Tibial nerve (tissue), 4 donors: ENCODE measurements at places on chromosomes 16 and 17.
A peak's percentile ranks its signal among the peaks of the same experiment; 100 is the strongest.

DNA sequence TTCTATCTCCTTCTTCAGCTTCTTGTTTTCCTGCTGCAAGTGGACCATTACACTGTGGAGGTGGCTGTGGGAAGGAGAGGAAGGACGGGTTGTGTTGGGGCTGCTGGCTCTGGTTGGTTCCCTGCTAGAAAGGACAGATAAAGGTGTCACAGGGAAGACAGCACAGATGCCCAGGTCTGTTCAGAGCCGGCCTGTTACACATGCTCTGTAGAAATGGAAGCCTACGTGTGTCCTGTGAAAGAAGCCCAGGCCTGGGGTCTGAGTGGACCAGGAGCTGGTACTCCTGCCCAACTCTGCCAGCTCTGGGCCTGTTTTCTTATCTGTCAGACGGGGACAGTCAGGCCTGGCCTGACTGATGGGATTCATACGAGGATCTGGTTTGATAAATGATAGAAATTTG is 26.4 kb downstream of the DHX38 start:
- DNase-seq = no peak

GRCh38 chr17:77738751-77739531 is 219.6 kb upstream of the TNRC6C start:
- peak; percentile 52 for DNase-seq

- DNase-seq = no peak
Observed at GRCh38 chr17:63928966-63929695, 3.0 kb downstream of the CD79B start.

GRCh38 chr16:47613251-47613650 is 152.1 kb downstream of the PHKB start:
- DNase-seq = no peak

DNA sequence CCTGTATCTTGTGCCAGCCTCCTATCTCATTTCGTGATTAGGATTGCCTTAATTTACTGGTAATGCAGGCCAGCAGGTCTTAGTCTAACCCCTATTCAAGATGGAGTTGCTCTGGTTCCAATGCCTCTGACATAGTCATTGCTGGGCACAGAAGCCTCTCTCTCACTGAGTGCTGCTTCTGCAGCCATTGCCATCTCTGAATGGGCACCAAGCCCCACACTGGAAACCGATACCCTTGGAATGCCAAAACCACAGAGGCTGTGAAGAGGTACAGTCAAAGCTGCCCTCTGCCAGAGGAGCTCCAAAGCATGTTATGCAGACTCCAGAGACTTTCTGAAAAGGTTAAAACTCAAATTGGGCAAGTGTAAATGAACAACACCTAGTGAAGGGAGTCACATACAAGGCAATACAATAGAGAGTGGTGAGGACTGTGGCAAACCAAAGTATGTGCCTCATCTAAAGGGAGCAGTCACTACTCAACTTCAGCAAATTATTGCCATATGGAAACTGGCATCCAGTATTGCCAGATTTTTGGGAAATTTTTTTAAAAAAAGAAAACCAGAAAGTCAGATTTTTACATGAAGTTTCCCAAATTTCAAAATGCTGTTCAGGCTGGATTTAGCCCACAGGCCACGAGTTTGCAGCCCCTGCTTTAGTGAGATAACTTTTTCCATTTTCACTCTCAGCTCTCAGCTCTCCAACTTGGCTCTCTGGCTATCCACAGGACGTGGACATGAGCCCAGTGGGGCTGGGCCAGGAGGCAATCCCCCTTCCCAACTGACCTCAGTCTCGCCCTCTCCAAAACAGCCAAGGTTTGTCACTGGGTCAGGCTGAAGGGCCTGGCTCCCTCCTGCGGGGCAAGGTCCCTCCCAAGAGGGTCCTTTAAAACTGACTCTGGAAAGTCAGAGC is 2.1 kb upstream of the MMP2 start:
- no peak for DNase-seq
